Neural crest cell (in vitro differentiated cells): ENCODE measurements at places on chromosomes 11 and 22.

DNA sequence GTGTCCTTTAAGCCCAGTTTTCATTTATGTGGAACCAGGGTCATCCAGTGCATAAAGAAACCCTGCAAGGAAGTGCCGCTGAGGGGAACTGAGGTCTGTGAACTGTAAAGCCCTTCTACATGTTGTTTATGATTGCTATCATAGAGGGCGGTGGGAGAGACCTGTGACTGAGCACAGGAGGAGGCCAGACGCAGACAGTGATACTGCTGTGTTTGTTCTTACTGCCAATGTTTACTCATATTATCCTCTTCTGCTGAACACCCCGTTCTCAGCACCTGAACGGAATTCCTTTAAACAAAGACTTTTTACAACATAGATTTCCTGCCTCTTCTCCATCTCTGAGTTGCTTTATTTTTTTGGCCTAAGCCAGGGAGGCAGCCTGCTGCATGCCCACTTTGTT, 967 bp upstream of the GALNT18 start:
- no peak for DNase-seq

- peak; percentile 13 for DNase-seq
These were observed 4.9 kb downstream of the ZFTA start for GRCh38 chr11:63763496-63764339.

GRCh38 chr22:48180631-48181030, 1418.2 kb downstream of the TBC1D22A start:
- no peak for DNase-seq

DNA sequence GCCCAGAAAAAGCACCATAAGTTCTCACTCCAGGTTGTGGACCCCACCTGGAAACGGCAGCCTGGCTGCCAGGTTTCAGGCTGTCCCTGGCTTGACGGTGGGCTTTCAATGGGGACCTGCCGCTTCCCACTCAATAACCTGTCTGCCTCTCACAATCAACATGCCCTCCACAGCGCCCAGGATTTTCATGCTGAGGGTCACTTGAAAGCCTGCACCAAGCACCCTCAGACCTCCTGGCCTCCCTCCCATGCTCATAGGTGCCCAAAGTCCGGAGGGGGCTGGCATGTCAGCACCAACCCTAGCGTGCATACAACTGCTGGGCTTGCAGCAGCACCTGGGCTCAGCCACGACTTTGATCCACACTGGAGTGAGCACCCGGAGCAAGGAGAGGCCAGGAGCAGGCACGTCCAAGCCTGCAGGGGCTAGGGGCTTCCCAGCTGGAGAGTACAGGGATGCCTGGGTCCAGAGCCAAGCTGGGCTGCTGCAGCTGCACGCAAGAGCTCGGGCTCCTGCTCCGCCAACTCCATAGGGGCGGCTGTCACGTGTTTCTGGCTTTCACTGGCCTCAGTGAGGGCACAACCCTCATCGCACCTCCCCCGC, 1214.3 kb upstream of the RAG2 start:
- no peak for DNase-seq

GRCh38 chr22:30947173-30947815, 21.3 kb downstream of the MORC2 start:
- peak; percentile 34 for DNase-seq

DNA sequence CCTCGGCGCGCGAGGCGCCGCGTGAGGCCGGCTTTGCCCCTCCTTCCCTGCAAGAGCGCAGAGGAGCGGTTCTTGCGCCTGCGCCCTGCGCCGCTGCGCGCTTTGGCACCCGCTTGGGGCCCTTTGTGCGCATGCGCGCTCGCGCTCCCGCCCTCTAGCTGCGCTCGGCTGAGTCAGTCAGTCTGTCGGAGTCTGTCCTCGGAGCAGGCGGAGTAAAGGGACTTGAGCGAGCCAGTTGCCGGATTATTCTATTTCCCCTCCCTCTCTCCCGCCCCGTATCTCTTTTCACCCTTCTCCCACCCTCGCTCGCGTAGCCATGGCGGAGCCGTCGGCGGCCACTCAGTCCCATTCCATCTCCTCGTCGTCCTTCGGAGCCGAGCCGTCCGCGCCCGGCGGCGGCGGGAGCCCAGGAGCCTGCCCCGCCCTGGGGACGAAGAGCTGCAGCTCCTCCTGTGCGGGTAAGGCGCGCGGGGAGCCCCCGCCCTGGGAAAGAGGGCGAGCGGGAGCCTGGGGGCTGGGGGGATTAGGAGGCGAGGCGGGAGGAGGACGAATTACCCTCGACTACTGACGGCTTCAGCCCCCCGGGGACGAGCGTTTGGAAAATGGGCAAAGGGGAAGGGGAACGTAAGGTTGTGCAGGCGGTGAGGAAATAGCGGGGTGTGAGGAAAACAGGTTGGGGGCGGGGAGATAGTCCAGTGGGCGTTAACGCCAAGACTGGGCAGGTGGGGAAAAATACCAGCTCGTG, at the start of gene RTN3:
RTN3 (plus strand) TSS at position 180 of the 745 bp plus-strand sequence; CDS start at position 317, 137 bp downstream.
- peak; percentile 97 for DNase-seq

GRCh38 chr22:49595465-49596078, 232.1 kb downstream of the BRD1 start:
- no peak for DNase-seq

DNA sequence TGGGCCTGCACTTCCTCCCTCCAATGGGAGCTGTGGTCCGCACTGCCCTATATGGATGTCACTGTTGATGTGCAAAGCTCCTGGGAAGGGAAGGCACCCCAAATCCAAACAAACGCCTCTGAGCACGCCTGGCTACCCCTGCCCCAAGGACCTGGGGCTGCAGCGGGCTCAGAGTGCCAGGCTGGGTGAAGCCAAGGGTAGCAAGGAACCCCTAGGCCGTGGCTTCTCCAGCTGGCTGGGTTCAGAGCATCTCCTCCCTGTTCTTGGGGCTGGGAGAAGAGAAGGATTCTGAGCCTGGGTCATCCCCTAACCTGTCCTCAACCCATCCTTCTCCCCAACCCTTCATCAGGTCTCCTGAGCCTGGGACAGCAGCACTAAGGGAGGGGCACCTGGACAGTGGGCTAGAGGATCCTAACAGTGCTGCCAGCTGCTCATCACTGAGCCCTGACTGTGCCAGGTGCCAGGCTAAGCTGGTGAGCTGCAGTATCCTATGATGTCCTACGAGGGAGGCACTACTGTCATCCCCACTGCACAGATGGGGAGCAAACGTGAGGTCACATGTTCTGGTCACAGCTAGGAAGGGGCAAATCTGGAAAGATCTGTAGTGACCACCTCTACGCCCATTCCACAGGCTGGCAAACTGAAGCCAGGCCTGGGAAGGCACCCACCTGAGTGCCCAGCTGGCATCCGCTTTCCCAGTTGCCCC, 3.0 kb downstream of the SSTR3 start:
- no peak for DNase-seq

DNA sequence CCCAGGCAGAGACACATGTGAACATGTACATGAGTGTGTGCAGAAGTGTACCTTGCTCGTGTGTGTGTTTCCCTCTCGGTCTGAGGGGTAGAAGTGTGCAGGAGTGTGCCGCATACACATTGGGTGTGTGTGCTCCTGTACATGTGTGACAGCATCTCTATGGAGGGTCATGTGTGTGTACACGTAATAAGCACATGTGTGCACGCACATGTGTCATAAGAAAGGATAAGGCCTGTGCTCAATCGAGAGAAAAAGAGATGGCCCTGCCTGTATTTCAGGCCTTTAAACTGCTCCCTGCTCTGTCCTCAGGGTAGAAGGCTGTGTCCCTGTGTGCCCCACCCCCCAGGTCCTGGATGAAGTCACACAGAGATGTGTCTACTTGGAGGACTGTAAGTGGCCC, 61.8 kb downstream of the OTOG start:
- DNase-seq: no peak

GRCh38 chr22:40976866-40977700, 25.9 kb downstream of the RBX1 start:
- no peak for DNase-seq

- DNase-seq: no peak
These were observed 1.7 kb downstream of the CHST1 start for GRCh38 chr11:45663486-45664375.

GRCh38 chr11:131792243-131792642, 421.8 kb downstream of the NTM start:
- DNase-seq: no peak

DNA sequence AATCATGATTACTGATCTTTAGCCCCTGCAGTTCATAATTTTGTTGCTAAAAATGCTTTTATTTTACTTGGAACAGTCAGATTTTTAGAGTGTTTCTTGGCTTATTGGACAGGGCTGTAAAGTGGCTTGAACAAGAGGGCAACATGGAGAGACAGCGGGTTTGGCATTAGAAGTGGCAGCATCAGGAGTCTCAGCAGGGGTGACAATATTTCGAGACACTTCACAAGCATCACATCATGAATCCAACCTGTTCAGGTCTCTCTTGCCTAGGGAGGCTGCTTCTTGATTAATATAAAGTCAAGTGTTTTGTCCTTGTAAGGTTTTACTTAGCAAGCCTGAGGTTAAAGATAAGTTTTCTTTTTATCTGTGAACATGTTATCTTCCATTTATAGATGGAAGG, 2249.5 kb downstream of the LRRC4C start:
- no peak for DNase-seq

GRCh38 chr11:122210367-122210997, 94.5 kb upstream of the BLID start:
- no peak for DNase-seq
